ENCODE measurements at places on chromosomes 3 and 15. TPM values are rescaled to one million over a fixed set of nuclear protein-coding genes. Genes with fewer than 3 reads are reported as not detected.

Gene PDZRN3
- polyA plus RNA-seq = 39.3 TPM

Gene SYNPR
- not detected for polyA plus RNA-seq

Gene LIPH
- polyA plus RNA-seq = 0.75 TPM

Gene PARP15
- 0.36 TPM for polyA plus RNA-seq

Gene SEMA7A
- 8.0 TPM for polyA plus RNA-seq

Gene NEIL1
- polyA plus RNA-seq = 35.3 TPM

Gene ZIC1
- 0.40 TPM for polyA plus RNA-seq

Gene TSPAN3
- polyA plus RNA-seq = 445 TPM

Gene GOLGA6A
- 0.18 TPM for polyA plus RNA-seq

Gene ST3GAL6
- 50.6 TPM for polyA plus RNA-seq

Gene COL7A1
- polyA plus RNA-seq = 24.8 TPM

Gene SRGAP3
- polyA plus RNA-seq = 15.3 TPM

Measured in renal pelvis (tissue), 12 donors.